ENCODE measurements at places on chromosomes 1 and 21. TPM values are rescaled to one million over a fixed set of nuclear protein-coding genes. Genes with fewer than 3 reads are reported as not detected.
A peak's percentile ranks its signal among the peaks of the same experiment; 100 is the strongest.

DNA sequence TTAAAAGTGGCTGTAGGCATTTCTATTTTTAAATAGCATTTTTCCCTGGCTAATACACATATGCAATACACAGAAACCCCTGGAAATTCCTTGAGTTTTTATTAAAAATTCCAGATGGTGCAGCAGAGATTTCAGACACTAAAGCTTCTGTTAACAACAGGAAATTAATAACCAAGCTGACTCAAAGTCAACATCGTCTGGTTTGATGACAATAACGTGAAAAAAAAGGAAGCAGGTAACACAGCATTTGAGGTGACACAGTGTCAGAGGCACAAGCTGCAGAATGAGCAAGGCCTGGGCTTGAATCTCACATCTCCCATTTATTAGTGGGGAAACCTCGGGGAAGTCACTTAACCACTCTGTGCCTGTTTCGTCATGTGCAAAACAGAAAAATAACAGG, 64.6 kb upstream of the GJB5 start:
- H3K4me3 ChIP-seq, result no peak overlapping the region
- H3K36me3 ChIP-seq, result no peaks in the 10 kb centered on the region

DNA sequence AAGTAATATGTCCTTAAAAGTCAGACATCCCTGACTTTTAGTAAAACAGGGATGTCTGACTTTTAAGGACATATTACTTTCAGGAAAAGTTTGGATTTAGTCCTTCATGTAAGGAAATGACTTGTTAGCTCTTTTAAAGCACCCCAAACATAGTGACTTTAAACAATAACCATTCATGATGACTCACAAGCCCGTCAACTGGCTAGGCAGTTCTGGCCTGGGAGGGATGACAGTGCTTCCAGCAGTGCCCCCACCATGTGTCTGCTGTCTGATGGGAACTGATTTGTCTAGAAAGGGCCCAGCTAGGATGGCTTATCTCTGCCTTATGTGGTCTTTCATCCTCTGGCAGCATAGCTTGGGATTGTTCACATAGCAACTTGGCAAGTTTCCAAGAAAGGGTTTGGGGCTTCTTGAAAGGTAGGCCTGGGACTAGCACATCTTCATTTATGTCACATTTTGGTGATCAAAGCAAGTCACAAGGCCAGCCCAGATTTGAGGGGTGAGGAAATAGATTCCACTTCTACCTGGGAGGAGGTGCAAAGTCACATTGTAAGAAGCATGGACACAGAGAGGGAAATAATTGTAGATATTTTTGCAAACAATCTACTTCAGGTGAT, 143.5 kb downstream of the C1orf94 start:
- H3K4me3 ChIP-seq, result no peak overlapping the region
- no peak overlapping the region for H3K27ac ChIP-seq
- no peaks in the 10 kb centered on the region for H3K27me3 ChIP-seq
- no peaks in the 10 kb centered on the region for H3K4me1 ChIP-seq
- no peaks in the 10 kb centered on the region for H3K36me3 ChIP-seq
- no peak for DNase-seq

- peak overlapping the region; percentile 83 for H3K4me3 ChIP-seq
- peak; percentile 92 for DNase-seq
- peaks cover 61% of the 10 kb centered on the region for H3K36me3 ChIP-seq
- H3K4me1 ChIP-seq, result peaks cover 54% of the 10 kb centered on the region
These were observed 1.3 kb downstream of the DENND4B start for GRCh38 chr1:153945131-153945794.

- no peak overlapping the region for H3K27ac ChIP-seq
- DNase-seq, result no peak
- H3K4me1 ChIP-seq, result no peaks in the 10 kb centered on the region
- no peaks in the 10 kb centered on the region for H3K36me3 ChIP-seq
- H3K27me3 ChIP-seq, result peaks cover 8% of the 10 kb centered on the region
These were observed 38.3 kb upstream of the BCL10 start for GRCh38 chr1:85314726-85315125.

GRCh38 chr1:6100861-6101783, 55.4 kb downstream of the KCNAB2 start:
- H3K36me3 ChIP-seq, result peaks cover 34% of the 10 kb centered on the region
- DNase-seq, result no peak

GRCh38 chr1:28893403-28894102, 20.8 kb upstream of the EPB41 start:
- peaks cover 31% of the 10 kb centered on the region for H3K36me3 ChIP-seq
- no peaks in the 10 kb centered on the region for H3K27me3 ChIP-seq
- no peak for DNase-seq
- no peak overlapping the region for H3K4me3 ChIP-seq

- no peak overlapping the region for H3K27ac ChIP-seq
- H3K4me3 ChIP-seq, result no peak overlapping the region
- DNase-seq, result no peak
- H3K4me1 ChIP-seq, result no peaks in the 10 kb centered on the region
These were observed 1.1 kb upstream of the BRDT start for GRCh38 chr1:91948097-91948496.

GRCh38 chr1:66168467-66168887, 365.5 kb upstream of the SGIP1 start:
- no peaks in the 10 kb centered on the region for H3K4me1 ChIP-seq
- H3K27me3 ChIP-seq, result no peaks in the 10 kb centered on the region
- no peaks in the 10 kb centered on the region for H3K36me3 ChIP-seq
- DNase-seq, result no peak

- peak overlapping the region; percentile 70 for H3K27ac ChIP-seq
- peaks cover 58% of the 10 kb centered on the region for H3K4me1 ChIP-seq
- no peaks in the 10 kb centered on the region for H3K36me3 ChIP-seq
- peak; percentile 17 for DNase-seq
These were observed 16.6 kb upstream of the ELOA start for GRCh38 chr1:23726686-23727085.

The F5 gene
- 6.5 TPM for polyA plus RNA-seq

The KIF17 gene
- not detected for polyA plus RNA-seq

The CLDN17 gene
- not detected for polyA plus RNA-seq

The RYR2 gene
- not detected for polyA plus RNA-seq
